Smooth muscle cell of bladder (primary cell): ENCODE measurements at places on chromosomes 13 and 19. TPM values are rescaled to one million over a fixed set of nuclear protein-coding genes. Genes with fewer than 3 reads are reported as not detected.

The SIGLEC14 gene
- not detected in 2 replicates for total RNA-seq

The KHSRP gene
- total RNA-seq = 63.7 and 81.1 TPM in 2 replicates

The VAV1 gene
- total RNA-seq = under 0.01 TPM in 1 of 2 replicates, not detected in the other

The LILRA5 gene
- not detected in 2 replicates for total RNA-seq

The TEAD2 gene
- 15.9 and 16.4 TPM in 2 replicates for total RNA-seq

The ZNF66 gene
- 0.37 and 0.71 TPM in 2 replicates for total RNA-seq

The ONECUT3 gene
- not detected in 2 replicates for total RNA-seq

The CCDC169 gene
- total RNA-seq = 2.3 and 4.3 TPM in 2 replicates
